ENCODE measurements at places on chromosomes 6 and 20.

DNA sequence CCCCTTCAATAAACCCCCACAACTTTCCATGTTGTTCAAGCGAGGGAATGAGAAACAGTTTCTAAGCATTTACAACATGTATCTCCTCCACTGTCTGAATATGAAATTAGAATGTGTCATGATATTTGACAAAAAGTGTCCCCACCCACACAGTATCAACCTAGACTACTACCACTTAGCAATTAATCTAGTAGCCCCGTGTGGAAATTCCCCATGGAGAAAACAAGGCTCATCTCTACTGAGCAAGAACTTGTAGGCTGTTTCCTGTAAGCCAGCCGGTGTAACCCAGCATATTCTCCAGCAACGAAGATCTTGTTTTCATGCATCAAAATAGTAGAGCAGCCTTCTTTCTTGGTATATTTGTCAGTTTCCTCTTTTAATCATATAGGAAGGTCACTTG lies 115.0 kb downstream of the IRF4 start:
- no peak for DNase-seq

- DNase-seq, result no peak
Measured at GRCh38 chr6:87139236-87139635, 16.1 kb upstream of the ZNF292 start.

- no peak for DNase-seq
Measured at GRCh38 chr6:144853603-144854002, 568.5 kb downstream of the UTRN start.

GRCh38 chr6:98203170-98203806 lies 631.1 kb upstream of the POU3F2 start:
- no peak for DNase-seq

- DNase-seq, result no peak
Measured at GRCh38 chr20:58598211-58599015, 52.7 kb upstream of the STX16 start.

DNA sequence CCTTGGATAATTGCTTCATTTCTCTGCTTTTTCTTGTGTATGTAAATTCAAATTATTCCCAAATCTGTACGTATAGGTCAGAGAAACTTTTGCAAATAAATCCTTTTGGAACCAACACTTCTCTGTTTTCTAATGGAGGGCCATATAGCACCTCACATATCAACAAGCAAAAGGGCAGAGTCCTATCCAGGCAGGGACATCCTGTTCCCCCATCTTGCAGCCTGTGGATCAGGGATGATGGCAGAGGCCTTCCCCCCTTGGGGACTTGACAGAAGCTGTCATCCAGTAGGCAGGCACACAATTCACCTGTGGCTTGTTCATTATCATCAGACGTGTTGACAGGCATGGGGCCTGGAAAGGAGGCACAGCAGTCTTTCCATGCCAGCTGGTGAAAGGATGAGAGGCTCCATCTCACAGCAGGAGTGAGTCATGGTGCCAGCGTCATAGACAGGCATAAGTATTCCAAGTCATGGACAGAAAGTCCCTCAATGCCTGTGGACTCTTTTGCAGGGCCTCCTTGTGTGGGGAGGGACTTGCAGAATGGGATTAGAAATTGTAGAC lies 31.8 kb upstream of the PLEKHG1 start:
- no peak for DNase-seq

DNA sequence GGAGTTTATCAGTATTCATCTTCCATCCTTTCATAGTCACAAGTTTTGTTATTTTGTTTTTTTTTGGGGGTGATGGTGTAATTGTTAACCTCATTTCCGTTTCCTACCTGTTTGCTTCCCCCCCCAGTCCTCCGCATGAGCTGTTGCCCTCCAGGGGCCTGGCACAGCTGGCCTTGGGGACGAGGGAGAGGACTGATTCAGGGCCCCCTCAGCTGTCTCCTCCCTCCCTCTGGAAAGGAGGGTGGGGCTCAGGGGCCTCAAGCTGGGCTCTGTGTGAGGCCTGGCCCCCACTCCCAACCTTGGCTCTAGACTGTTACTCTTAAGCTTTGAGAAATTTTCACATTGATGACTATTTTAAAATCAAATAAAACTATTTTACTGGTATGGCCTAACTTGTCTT lies 4.0 kb downstream of the LRRC73 start:
- DNase-seq, result no peak

DNA sequence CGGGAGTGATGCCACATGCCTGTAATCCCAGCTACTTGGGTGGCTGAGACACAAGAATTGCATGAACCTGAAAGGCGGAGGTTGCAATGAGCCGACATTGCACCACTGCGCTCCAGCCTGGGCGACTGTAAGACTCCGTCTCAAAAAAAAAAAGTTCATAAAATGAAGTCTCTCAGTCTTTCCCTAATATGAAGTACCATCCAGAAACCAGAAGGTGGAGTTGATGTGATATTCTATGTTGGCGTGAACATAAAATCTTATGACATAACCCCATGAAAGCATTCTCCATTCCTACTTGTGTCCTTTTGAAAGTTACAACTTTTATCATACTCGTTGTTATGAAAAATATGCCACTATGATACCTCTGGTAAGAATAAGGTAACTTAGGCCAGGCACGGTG lies 5.7 kb downstream of the SOD2 start:
- no peak for DNase-seq

GRCh38 chr20:16061351-16061750 lies 511.9 kb downstream of the KIF16B start:
- no peak for DNase-seq

All from hypothalamus (tissue), 51 donors.